WTC11 (cell line): ENCODE measurements at places on chromosomes 7 and 10.

GRCh38 chr7:68542831-68543230 lies 1055.4 kb upstream of the AUTS2 start:
- DNase-seq, result no peak

DNA sequence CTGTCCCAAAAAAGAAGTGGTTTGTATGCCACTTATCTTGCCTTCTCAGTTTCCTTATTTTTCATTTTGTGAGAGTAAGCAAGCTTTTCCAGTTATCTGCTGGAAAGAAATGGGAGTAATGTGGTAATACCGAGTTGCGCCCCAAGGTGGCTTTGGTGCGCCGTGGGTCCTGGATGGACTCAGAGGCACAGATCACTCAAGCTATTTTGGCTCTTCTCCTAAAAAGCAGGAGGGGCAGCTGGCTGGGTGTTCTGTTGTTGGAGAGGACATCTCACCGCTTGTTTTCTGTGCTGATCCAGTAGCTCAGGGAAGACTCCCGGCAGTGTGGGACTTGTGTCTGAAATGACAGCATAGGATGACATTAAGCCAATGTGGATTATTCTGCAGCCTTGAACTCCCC lies 16.4 kb downstream of the PRKRIP1 start:
- DNase-seq, result peak; percentile 66

- DNase-seq, result no peak
Observed at GRCh38 chr10:103556383-103557007, 63.0 kb downstream of the NEURL1 start.

DNA sequence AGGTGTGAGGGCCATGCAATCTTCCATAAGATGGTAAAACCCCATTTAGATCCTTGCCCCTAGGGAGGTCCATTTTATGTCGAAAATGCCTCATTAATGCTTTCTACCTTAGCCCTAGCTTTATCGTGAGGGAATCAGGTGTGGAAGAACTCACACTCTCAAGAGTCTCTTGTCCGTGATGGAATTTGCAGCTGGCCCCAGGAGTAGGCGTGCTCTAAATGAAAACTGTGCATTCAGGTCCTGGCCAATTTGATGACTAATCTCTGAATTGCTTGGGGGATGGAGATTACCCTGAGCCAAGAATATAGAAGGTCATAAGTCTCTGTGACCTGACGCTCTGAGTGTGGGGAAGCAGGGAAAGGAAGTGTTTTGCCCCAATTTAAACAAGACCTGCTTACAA lies 6.6 kb downstream of the C10orf90 start:
- DNase-seq, result no peak

GRCh38 chr7:100085515-100085914 lies 3.3 kb upstream of the COPS6 start:
- no peak for DNase-seq

- DNase-seq, result no peak
Observed at GRCh38 chr10:98511876-98512275, 65.1 kb upstream of the HPS1 start.

- peak; percentile 89 for DNase-seq
Observed at GRCh38 chr10:25174461-25175230, at the start of gene GPR158. TSS of gene GPR158 (plus strand) at chr10:25175001. CDS start at chr10:25175421, 420 bp downstream.

DNA sequence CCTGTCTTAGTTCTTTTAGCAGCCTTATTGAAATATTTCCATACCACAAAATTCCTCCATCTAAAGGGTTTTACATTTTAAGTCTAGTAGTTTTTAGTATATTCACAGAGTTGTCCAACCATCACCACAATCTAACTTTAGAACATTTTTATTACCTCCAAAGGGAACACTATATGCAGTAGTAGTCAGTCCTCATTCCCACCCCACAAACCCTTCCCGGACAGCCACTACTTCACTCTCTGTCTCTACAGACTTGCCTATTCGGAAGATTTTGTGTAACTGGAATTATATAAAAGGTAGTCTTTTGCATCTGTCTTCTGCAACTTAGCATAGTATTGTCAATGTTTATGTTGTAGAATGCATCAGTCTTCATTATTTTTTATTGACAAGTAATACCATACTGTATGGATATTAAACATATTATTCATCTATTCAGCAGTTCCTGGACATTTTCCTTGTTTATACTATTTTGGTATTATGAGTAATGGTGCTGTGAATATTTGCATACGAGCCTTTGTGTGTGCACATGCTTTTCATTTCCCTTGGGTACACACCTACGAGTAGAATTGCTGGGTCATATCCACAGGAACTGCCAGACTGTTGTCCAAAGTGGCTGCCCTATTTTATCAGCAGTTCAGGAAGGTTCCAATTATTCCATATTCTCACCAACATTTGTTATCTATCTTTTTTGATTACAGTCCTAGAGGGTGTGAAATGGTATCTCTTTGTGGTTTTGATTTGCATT lies 60.9 kb upstream of the LANCL2 start:
- no peak for DNase-seq

DNA sequence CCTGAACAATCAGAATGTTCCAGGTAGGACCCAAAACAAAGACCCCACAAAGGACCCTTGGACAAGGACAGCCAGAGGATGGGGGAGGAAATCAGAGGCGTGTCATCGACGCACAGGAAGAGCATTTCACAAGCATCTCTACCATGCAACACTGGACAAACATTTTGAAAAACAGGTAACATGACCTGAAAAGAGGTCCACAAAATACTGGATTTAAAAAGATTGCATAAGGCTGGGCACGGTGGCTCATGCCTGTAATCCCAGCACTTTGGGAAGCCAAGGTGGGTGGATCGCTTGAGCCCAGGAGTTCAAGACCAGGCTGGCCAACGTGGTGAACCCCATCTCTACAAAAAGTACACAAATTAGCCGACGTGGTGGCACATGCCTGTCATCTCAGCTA lies 60.5 kb upstream of the RNF32 start:
- DNase-seq, result no peak

DNA sequence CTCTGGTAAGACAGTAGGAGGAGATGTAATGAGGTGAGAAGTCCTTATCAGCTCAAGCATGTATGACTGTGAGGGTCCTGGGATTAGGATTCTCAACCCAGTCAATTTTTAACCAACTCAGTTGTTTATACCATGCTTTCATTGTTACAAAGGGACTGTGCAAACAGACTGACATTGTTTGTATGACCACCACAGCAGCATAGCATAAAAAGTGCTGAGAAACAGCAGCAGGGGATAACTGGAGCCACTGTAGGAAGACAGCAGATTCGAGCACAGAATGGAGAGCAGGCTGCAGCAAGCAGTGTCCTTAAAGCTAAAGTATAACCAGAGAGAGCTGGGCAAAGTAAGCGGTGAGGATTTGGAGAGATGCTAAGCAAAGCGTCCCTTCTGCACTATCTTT lies 829.5 kb downstream of the REEP3 start:
- no peak for DNase-seq

- DNase-seq, result no peak
Observed at GRCh38 chr7:146701166-146701565, 584.6 kb downstream of the CNTNAP2 start.

- peak; percentile 88 for DNase-seq
Observed at GRCh38 chr10:79196470-79197461, 128.0 kb downstream of the ZMIZ1 start.

DNA sequence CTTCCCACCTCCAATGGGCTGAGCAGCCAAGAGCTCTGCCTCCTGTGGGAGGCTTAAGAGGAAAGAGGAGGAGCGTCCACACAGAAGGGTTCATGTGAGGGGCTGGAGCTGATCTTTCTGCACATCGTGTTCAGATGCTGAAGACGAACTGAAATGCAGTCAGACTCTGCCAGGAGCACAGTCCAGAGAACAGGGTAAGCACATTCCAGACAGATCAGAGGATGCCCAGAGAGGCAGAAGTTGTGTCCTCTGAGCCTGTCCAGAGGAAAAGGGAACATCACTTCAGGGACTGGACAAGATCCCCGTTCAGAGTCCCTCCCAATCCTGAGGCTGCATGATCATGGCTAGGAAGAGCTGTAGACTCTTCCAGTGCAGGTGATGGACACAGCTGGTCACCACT lies 72.9 kb downstream of the ITIH5 start:
- no peak for DNase-seq

GRCh38 chr10:14032406-14032998 lies 298.2 kb downstream of the FRMD4A start:
- DNase-seq, result peak; percentile 90

DNA sequence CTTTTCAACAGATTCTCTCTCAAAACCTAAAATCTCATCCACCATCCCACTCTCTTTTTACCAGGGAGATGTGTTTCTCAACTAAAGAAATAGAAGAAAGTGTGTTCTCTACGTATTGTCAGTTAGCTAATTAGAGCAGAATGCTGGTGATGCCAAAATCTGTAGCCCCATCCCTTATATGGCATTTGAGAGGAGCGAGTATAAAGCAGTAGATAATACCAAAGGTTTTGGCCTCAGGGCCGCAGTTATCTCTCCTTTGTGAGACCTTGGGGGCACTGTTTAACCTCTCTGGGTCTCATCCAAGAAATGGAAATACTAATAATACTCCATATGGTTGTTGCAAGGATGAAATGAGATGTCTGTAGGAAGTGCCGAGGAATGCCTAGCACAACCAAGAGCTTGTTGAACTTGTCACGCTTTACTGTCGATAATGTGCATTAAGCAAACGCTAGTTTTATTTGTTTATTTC lies 456 bp upstream of the DLD start:
- DNase-seq, result no peak

DNA sequence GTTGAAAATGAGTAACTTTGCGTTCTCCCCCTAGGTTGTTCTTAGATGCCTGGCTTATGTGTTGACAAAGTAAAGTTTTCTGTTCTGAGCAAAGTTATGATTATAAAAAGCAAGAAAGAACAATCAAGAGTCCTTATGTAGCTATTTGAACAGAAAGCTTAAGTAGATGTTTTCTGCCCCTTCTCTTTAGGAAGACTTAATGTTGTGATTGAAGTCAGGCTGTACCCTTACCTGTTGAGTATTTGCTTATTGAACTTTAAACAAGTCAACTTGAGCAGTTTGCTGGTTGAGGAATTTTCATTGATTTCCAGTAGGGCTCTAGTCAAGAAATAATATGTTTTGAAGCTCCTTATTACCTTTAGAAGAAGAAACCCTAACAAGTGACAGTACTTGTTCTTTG lies 33.9 kb upstream of the VDAC2 start:
- no peak for DNase-seq
